ENCODE measurements at places on chromosomes 3 and 15. TPM values are rescaled to one million over a fixed set of nuclear protein-coding genes. Genes with fewer than 3 reads are reported as not detected.
A peak's percentile ranks its signal among the peaks of the same experiment; 100 is the strongest.

- no peak for DNase-seq
Measured at GRCh38 chr3:193943200-193943599, 192.7 kb upstream of the HES1 start.

GRCh38 chr3:102512734-102513504, 78.1 kb downstream of the ZPLD1 start:
- DNase-seq = no peak

Gene USP13
- 1.6 TPM for total RNA-seq

Gene SUSD5
- total RNA-seq = not detected

Gene MEIS2
- total RNA-seq = 40.4 TPM

DNA sequence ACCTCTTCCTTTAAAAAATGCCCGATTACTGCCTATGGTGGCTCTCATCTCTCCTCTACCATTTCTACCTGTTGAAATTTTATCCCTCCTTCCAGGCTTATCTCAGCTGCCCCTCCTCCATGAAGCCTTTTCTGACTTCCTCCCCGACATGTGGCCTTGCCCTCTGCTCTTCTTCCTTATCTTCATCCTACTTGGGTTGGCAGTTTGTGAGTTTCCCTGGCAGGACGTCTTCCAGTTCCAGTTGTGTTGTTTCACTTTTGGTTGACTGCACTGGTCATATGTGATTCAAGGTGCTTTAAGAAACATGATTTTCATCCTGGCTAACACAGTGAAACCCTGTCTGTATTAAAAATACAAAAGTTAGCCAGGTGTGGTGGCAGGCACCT, 4.4 kb downstream of the DLL4 start:
- no peak for DNase-seq

Gene SH2D7
- total RNA-seq = 3.3 TPM

DNA sequence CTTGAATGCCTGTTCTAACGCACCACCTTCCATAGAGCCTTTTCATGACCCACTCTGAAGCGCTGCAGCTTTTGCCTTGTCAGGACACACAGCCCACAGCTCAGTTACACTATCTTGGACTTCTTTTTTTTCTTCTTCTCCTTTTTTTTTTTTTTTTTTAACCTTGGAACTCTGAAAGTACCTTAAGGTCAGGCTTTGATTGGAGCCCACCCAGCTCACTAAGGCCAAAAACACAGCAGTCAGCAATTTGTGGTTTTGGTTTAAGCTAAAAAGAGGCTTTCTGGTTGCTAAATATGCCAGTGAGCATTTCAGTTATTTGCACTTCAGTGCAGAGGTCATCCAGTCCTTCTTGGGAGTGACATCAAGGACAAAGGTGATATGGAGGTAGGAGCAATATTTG, 1.7 kb downstream of the SLC25A20 start:
- DNase-seq = no peak

DNA sequence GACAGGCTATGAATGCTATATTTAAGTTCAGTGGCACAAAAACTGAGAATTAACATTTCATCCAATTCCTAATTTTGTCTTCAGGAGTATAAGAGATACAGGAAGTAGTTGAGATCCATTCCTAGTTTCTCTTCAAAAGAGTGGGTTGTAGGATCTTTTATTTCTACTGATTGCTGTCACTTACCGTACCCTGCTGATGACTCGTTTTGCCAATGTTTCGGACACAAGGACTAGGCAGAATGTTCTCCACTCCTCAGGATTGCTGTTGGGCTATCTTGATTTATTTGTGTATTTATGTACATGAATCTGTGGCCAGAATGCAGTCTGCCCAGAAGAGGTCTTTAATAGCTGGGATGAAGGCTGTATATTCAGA, 11.9 kb downstream of the ARL8B start:
- no peak for DNase-seq

Gene SMAD6
- total RNA-seq = 34.9 TPM

DNA sequence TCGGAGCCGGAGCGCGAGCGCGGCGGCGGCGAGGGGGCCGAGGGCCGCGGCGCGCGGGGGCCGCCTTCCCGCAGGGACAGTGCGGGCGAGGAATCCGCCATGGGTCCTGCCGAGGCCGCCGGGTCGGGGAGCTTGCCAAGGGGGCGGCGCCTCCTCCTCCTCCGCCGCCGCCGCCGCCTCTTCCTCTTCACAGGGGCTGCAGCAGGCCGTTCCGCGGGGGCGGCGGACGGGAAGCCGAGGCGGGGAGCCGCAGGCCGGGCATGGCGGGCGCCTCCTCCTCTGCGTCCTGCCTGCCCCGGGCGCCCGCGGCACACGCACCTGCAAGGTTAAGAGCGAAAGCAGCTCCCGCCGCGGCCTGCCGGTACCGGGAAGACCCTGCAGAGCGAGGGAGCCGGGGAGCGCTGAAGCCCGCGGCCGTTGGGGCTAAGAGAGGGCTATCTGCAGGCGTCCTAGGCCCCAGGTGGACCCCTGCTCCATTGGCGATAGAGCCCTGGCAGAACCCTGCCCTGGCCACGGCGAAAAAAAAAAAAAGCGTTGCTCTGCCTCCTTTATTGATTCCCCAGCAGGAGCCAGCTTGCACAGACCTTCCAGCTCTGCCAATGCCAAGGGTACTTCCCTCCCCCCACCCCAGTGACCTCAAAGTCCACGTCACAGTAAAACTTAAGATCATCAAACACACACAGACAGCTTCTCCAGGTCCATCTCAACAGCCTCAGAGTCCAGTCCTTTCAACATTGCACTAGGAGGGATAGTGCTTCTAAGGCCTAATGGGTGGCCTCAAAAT, at the start of gene LYSMD2:
LYSMD2 (minus strand) TSS at position 134 of the 784 bp plus-strand sequence; CDS start at position 101, 33 bp downstream.
- DNase-seq = peak; percentile 81

Gene ATP13A5
- total RNA-seq = not detected

Gene P2RY14
- total RNA-seq = 1.7 TPM

- DNase-seq = no peak
Measured at GRCh38 chr3:2686816-2687502, 423.2 kb downstream of the IL5RA start.

All from Peyer's patch (tissue), 4 donors.